NCI-H446 treated with DMSO at 0.1 percent for 48 hours (cell line): ENCODE measurements at places on chromosomes 1 and 21.

- DNase-seq: no peak
Observed at GRCh38 chr21:26934383-26934782, 32.5 kb downstream of the ADAMTS5 start.

- no peak for DNase-seq
Observed at GRCh38 chr1:46012236-46012635, 120.2 kb downstream of the PIK3R3 start.

GRCh38 chr21:41948078-41948895, 5.5 kb downstream of the C2CD2 start:
- peak; percentile 68 for DNase-seq

- no peak for DNase-seq
Observed at GRCh38 chr1:23167353-23168078, 1.1 kb downstream of the LUZP1 start.

DNA sequence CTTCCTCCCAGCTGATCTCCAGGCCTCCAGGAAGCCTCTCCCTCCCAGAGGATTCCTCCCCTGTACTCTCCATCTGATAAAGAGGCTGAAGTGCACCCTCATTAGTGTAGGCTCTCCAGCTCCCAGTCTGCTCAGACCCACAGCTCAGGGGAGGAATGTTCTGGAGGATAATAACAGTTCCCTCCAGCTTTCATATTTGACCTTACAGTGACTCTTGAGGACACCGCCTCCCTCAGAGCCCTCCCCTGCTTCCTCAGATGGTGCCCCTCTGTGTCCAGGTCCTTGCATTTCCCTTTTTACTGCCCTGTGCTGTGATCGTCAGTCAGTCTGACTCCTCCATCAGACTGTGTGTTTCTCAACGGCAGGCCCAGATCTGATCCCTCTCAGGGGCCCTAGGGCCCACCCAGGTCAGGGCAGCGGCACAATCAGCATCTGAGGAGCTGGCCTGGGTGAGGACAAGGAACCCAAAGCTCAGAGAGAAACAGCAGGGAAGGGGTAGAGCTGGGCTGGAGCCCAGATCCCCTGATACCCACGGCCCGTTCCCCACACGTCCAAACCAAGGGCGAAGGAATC, 1.1 kb upstream of the SHISAL2A start:
- DNase-seq: no peak

- DNase-seq: peak; percentile 56
Observed at GRCh38 chr1:169511316-169512005, 25.7 kb upstream of the SLC19A2 start.

- no peak for DNase-seq
Observed at GRCh38 chr1:111085676-111086075, 54.2 kb downstream of the DRAM2 start.

DNA sequence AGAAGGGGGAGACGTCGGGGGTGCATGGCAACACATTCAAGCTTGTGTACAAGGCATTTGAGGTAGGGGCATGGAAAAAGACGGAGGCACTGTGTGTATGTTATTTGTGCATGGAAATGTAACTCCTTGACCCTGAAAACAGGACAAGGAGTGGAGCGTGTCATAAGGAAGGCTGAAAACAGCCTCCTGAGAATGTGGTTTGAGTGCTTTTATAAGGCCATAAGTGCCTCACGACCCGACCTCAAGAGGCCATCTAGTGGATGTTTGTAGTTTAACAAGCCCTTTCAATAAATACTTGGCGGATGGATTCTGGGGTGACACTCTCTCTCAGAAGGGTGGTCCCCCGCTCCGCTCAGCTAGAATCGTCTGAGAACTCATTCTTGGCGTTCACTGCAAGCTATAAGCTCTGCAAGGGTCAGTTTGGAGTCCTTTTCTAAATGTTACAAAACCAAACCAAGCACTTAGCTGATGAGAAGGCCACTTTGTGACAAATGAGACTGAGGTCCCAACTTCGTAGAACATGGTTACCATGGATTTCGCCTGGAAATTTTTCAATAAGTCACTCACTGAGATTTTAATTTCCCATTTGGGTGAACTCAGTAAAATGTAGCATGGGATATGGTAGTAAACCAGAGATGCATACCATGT, 38.8 kb upstream of the CLCA4 start:
- no peak for DNase-seq

- DNase-seq: peak; percentile 73
Observed at GRCh38 chr1:165056914-165057313, 299.6 kb downstream of the LMX1A start.

- no peak for DNase-seq
Observed at GRCh38 chr1:96651517-96651916, 70.1 kb upstream of the PTBP2 start.

DNA sequence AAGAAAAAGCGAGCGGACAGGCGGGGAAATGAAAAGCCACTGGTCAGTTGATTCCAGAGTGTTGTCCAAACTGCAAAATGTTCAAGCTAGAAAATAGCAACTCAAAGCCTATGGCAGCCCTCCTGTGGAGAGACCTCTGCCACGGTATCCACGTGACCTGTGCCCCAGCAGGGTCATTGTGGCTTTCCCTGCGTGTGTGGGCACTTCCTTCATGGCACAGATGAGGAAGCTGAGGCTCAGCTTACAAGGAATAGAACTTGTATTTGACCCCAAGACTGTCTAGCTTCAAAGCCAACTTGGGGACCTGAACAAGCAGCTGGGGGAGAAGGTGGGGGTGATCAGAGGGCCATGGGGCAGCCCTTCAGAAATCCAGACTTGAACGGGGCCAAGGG, 15.6 kb upstream of the PLEKHG5 start:
- no peak for DNase-seq

DNA sequence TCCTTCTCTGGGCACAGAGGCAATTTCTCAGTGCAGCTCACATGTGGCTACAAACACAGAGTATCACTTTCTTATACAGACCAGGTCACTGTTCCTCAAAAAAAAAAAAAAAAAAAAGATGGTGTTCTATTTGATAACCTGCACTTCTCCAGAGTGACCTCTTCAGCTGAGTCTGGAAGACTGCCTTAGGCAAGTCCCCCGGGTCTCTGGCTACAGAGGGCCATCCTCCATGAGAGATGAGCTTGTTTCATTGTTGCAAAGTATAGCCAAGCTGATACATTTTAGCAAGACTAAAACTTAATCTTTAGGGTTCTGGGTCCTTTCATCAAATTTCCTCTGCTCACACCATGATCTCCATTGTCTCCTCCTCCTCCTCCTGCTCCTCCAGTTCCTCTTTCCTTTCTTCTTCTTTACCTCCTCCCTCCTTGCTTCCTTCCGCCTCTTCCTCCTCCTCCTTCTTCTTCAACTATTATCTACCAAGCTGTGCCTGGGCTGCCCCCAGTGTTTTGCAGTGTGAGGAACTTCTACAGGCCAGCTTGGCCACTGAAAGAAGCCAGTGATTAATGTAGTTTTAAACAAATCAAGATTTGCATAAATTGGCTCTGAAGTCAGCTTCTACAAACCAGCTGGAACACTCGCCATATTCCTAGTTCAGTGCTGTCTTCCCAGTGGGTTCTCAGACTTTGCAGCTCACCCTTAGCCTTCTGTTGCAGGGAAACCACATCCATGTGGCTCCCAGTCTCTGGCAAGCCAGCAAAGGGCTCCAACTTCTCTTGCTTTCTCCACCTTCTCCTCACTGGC, 139.4 kb downstream of the RUNX1 start:
- DNase-seq: no peak

GRCh38 chr1:202230939-202231645, 37.5 kb downstream of the LGR6 start:
- DNase-seq: no peak

GRCh38 chr1:167095368-167095767, 1.5 kb downstream of the STYXL2 start:
- no peak for DNase-seq

DNA sequence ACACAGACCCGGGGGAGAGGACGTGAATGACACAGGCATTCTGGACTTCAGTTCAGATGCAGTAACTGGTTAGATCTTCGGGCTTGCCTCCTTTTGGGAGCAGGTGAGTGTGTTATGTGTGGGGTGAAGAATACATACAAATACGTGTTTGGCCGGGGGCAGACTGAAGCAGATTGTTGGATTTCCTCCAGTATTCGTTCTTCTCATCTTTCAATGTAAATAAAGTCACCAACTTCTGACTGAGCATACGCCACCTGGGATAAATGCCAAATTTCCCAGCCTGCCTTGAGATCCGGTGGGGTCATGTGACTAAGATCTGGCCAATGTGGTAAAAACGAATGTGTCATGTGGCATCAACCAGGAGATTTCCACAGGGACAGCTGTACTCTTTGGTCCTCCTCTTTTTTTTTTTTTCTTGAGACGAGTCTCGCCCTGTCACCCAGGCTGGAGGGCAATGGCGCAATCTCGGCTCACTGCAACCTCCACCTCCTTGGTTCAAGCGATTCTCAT, 189.8 kb downstream of the RGS7 start:
- peak; percentile 37 for DNase-seq

DNA sequence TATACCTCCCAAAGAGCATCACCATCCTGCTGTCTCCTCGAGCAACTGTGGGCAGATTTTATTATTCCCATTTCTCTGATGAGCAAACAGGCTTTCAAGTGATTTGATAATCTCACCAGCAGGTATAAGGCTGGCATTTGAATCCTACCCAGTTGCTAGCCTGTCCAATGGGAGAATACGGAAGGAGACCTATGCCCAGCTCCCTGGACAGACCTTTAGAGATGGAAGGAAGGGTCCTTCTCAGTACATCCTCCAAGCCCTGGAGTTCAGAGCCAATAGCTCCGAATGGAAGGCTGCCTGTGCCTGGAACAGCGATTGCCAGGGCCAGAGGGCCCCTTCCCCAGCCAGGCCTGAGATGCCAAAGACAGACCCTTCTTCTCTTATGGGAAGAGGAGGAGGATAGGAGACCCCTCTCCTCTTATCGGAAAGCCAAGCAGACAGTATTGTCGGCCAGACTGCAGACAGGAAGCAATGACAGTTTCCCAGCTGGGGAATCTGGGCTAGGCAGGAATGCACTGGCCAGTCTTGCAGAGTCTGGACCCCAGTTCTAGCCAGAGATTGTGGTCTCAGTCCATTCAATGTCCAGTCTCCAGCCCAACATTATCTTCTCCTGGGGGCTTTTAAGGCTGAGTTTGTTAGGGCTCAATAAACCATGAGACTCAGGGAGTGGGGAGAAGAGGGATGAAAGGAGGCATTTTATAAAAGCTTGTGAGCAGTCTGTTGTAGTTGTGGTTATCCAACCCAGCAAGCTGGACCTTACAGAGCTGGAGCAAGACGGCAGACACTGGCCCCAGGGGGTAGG, 2.0 kb downstream of the IFFO2 start:
- no peak for DNase-seq

- DNase-seq: no peak
Observed at GRCh38 chr1:87556326-87556725, 227.6 kb downstream of the LMO4 start.

DNA sequence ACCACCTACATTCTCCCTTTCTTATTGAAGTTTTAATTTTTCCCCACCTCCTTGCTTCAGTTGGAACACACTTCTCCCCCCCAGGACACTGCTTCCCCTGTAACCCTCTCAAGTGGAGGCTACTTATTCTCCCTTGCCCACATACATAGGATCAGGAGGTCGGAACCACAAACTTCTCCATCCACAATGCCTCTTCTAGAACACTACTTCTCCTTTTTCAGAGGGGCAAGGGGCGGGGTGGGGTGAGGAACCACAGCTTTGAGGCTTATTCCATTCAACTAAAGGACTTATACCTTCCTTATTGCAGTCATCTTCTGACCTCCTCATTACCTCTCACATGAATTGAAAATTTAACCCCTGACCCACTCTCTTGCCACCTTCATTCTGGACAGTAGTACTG, 81.3 kb downstream of the NEK7 start:
- no peak for DNase-seq

- DNase-seq: no peak
Observed at GRCh38 chr1:50949286-50949982, 10.6 kb downstream of the FAF1 start.

- no peak for DNase-seq
Observed at GRCh38 chr1:216113181-216113580, 310.1 kb downstream of the USH2A start.

DNA sequence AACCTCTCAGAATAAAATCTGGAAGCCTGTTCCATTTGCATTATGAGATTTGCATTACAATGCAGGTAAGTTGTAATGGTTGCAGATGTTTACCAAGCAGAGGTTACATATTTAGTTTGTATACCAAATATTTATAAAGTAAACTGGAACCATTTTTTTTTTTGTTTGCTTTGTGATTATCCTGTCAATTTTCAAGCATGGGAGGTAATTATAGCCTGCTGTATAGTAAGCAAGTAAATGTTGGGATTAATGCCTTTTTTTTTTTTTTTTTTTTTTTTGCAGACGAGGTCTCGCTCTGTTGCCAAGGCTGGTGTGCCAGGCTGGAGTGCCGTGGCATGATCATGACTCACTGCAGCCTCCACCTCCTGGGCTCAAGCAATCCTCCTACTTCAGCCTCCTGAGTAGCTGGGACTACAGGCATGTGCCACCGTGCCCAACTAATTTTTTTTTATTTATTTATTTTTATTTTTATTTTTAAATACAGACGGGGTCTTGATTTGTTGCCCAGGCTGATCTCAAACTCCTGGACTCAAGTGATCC, 21.0 kb downstream of the NFYC start:
- no peak for DNase-seq

- DNase-seq: no peak
Observed at GRCh38 chr1:245871191-245871590, 635.9 kb downstream of the SMYD3 start.

GRCh38 chr1:27542463-27543273, 52.7 kb upstream of the WASF2 start:
- DNase-seq: no peak

- no peak for DNase-seq
Observed at GRCh38 chr1:186770421-186770820, 58.3 kb upstream of the PLA2G4A start.

DNA sequence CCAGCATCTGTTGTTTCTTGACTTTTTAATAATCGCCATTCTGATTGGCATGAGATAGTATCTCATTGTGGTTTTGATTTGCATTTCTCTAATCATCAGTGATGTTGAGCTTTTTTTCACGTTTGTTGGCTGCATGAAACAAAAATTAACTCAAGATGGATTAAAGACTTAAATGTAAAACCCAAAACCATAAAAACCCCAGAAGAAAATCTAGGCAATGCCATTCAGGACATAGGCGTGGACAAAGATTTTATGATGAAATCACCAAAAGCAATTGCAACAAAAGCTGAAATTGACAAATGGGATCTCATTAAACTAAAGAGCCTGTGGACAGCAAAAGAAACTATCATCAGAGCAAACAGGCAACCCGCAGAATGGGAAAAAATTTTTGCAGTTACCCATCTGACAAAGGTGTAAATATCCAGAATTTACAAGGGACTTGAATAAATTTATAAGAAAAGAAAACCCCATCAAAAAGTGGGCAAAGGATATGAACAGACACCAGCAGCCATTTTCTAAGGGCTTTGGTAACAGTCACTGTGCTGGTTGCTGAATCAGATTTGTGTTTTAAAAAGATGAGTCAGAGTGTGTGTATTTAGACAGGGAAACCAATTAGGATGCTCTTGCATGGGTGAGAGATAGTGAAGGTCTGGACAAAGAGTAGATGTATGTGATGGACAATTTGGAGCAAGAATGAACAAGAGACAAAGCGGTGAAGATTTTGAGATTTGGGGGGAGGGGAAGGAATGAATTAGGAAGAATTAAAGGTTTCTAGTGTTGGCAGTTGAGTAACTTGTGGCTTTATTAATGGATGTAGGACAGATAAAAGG, 110.7 kb downstream of the RYR2 start:
- DNase-seq: no peak

- DNase-seq: no peak
Observed at GRCh38 chr1:212190169-212190568, 95.0 kb upstream of the PPP2R5A start.
